HS-27A (cell line): ENCODE measurements at places on chromosomes 3 and 15.

DNA sequence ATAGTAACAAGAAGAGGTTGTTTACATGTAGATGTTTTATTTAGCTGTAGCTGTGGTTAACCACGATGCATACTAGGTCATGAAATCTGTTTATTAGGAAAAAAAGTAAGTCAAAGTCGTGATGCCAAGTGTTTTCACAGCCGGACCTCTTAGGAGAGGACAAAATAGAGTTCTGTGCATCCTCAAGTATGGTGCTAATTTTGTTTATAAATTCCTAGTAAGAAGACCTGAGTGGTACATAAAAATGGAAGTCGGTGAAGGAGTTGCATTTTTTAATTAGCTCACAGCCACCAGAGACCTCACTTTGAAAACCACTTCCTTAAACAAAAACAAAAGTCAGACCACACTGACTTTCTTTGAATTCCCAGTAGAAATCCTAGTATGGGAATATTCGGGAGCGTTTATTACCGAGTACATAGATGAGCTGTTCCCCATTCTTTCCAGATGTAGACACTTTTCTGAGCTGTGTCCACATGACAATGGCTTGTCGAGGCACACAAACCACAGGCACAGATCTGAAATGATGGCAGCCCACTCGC lies 143.6 kb upstream of the UBE2E1 start:
- DNase-seq, result no peak

GRCh38 chr15:69852482-69852881 lies 245.2 kb downstream of the TLE3 start:
- peak; percentile 70 for DNase-seq

DNA sequence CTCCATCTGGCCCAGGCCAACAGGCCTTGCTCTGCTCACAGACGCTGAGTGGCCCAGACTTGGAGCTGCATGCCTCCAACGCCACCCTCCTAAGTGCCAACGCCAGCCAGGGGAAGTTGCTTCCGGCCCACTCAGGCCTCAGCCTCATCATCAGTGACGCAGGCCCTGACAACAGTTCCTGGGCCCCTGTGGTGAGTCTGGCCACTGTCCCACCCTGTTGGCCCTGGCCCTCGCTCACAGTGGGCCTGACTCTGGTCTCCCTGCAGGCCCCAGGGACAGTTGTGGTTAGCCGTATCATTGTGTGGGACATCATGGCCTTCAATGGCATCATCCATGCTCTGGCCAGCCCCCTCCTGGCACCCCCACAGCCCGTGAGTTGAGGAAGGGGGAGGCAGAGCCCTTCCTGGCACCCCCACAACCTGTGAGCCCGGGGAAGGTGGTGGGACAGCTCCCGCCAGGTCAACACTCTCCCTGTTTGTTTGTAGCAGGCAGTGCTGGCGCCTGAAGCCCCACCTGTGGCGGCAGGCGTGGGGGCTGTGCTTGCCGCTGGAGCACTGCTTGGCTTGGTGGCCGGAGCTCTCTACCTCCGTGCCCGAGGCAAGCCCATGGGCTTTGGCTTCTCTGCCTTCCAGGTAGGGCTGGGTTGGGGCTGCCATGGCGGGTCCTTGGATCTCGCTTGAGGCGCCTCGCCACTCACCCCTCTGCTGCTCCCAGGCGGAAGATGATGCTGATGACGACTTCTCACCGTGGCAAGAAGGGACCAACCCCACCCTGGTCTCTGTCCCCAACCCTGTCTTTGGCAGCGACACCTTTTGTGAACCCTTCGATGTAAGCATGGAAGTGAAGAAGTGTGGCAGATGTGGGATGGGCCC lies 10.0 kb downstream of the NT5DC2 start:
- no peak for DNase-seq

DNA sequence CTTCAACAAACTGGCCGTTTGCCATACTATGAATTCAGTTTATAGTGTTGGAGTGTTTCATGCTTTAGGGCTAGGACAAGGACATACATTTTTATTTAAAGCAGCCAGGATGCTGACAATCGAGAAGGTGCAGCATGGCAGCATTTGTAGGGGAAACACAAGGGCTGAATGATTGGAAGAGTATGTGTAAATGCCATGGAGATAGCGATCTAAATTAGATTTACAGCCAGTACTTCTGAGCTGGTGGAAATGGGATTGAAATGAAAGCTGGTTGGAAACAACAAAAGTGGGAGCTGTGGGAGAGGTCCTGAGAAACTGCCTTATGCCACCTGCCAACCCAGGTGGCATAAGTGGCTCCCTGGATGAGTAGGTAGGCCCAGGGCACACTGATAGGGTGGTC lies 209.9 kb upstream of the MRPL3 start:
- DNase-seq, result no peak

- DNase-seq, result no peak
Measured at GRCh38 chr3:58973796-58974195, 76.0 kb downstream of the CFAP20DC start.

GRCh38 chr15:83816124-83816883 lies 162.4 kb downstream of the ADAMTSL3 start:
- DNase-seq, result no peak

DNA sequence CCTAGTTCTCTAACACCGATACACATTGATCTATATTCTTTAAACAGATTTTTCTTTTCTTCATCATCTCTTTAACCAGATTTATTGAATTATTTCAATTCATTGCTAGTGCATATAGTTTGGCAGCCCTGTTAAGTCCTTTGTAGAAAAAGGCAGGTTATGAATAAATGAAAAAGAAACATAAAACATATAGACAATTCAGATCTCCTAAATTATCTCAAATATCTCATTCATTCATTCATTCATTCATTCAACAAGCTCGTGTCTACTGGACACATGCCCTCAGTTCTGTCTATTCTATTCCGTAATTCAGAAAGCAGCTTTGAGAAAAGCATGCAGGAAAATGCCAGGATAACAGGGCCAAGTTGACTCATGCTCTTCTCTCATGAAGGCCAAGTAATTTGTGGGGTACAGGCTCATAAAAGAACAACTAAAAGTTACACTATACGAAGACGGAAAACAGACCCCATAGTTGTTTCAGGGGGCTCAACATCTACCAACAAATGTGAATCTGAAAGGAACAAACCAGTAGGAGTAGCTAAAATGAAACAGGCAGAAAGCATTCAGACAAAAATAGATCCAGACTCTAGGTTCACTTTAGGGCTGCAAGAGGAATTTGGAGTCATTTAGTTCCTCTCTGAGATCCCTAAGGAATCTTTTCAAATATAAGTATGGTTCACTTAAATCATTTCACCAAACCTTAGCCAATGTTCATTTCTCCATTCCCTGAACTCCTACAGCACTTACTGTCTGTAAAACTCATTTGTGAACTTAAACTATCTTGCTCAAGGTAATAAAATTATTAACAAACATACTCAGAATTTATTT lies 7.5 kb downstream of the ZNF148 start:
- DNase-seq, result no peak

DNA sequence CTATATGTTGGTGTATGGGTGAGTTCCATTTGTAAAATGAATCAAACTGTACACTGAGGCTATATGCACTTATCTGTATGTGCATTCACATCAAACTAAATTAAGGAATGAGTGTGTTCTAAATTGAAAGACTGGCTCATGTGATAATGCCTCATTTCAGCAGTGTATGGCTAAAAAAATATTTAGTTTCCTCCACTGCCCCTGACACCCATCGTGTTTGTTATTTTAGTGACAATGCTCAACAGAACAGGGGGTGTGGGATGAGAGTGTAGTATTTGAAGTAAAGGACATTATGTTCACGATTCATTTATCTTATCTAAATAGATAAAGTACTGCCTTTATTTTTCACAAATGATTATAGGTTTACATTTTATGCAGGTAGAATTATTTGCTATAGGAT lies 301.1 kb upstream of the ARPP21 start:
- no peak for DNase-seq

DNA sequence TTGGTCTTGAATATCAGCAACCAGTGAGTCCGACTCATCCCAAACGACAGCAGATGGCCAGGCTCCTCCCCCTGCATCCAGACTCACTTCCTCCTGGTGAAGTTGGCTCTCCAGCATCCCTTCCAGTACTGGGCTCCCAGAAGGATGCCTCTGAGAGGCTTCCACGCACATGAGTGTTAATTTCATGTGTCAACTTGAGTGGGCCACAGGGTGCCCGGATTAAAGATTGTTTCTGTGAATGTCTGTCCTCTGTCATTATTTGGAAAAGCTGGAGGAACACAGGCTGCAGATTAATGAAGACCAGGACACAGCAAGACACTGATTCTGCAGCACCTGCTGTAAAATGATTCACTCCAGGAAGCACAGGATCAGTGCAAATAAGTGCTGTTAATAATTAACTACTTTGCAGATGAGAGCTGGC lies 99.8 kb downstream of the ATP10A start:
- no peak for DNase-seq

DNA sequence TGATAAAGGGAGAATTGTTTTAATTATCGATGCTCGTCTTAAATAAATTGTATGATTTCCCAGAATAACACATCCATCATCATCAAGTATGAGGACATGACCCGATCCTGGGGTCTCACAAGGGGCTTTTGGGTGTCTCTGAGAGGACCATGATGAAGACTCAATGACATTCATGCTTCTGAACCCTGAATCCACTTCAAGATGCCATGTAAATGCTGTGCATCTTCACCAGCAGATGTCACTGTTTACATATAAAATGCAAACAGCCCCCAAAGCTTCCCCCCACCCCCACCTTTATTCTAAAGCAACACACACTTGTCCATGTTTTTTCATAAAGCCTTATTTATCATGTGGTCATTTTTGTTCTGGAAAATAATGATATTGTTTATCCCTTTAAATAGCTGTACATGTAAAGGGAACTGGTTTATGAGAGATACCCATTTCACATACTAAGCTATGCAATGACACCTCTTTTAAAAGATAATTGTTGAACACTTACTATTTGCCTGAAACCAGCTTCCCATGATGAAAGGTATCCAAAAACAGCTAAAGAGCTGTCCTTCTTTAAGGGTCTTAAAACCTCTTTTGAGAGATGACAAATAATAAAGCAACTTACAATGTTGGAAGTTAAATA lies 69.7 kb upstream of the UBE3A start:
- DNase-seq, result no peak

GRCh38 chr15:39672666-39673065 lies 91.8 kb downstream of the THBS1 start:
- no peak for DNase-seq

GRCh38 chr3:186090901-186091300 lies 18.0 kb downstream of the ETV5 start:
- DNase-seq, result no peak

- DNase-seq, result no peak
Measured at GRCh38 chr3:195524171-195524896, 18.8 kb downstream of the PPP1R2 start.

DNA sequence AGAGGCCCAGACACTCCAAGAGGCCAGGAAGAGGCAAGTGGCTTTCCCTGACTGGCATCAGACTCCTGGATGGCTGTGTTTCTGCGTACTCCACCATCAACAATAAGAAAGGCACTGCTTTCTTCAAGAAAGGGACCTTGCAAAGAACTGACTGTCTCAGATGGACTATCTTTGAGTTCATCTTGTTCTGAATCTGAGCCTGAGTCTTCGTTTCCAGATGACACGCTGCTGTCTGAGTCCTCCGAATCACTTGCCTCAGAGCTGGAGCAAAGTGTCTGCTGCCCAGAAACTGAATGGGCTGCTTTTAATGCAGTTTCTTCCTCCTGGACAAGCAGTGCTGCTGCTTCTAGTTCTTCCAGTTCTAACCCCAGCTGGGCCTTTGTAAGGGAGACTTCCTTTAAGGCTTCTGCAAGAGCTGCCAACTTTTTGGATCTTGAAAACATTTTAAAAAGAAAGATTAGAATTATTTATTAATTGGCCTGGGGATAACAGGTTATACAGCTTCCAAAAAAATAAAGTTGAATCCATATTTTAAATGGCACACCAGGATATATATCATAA lies 97.8 kb downstream of the SHQ1 start:
- DNase-seq, result no peak

DNA sequence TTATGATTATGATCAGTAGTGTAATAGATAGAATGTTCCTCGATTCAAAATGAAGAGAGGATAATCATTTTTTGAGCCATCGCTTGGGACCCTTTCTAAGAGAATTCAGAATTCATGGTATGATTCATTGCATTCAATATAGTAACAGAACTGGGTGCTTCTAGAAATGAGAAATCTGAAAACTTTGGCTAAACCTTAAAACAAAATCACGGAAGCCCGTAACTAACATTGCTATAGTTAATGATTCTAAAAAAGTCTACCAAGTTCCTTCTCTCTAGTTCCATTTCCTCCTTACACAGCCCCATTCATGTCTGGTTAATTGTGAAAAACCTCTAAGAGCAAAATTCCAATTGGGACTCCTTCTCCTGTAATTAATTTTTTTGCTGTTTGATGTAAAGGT lies 217.1 kb downstream of the GBE1 start:
- DNase-seq, result no peak

- DNase-seq, result no peak
Measured at GRCh38 chr3:12014613-12015012, 10.4 kb downstream of the SYN2 start.

DNA sequence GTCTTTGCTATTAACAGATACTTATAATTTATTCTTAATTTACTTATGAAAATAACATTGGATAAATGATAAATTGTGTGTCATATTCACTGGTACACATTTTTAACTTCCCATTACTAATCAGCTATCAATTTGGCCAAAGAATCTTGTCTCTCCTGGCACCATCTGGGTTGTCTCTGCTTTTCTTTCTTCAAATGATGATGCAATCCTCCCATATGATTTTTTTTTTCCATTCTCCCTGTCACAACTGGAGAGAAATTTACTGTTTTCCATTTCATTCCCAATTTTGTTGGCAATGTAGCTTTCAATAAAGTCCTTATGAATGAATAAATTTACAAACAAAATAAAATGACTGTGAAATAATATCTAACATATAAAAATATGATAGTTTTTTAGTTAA lies 743.7 kb upstream of the EPHA6 start:
- DNase-seq, result no peak

- DNase-seq, result no peak
Measured at GRCh38 chr15:98658831-98659699, 10.7 kb downstream of the IGF1R start.

- DNase-seq, result no peak
Measured at GRCh38 chr3:183013074-183013473, 32.7 kb upstream of the DCUN1D1 start.

DNA sequence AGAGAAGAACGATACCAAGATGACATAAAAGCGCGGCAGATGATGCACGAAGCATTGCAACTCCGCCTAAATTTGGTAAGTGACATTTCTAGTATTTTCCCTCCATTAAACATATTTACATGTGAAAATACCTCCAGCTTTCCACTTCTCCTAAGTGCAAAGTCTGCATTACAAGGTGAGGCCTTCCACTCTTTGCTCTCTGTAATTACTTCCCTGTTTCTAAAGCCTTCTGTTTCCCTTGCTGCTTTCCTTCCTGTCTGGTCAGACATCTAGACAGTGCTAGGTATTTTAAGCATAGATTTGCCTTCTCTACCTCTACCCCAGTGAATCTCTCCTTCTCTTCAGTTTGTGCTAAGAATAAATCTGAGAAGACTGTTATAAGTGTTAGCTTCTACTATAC lies 1.9 kb downstream of the P2RY12 start:
- no peak for DNase-seq

DNA sequence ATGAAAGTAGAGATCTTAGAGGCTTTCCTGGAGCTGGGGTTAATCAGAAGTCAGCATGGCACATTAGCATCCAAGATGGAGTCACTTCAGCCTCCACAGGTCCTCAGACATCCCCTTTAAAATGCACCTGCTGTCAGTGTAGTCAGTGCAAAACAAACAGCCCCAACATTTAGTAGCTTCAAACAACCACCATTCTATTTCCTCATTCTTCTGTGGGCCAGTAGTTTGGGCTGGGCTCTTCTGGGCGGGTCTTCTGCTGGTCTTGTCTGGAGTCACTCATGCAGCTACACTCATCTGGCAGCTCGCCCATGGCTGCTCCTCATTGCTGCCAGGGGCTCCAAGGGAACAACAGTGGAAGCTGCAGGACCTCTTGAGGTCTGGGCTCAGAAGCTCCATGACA lies 99.9 kb downstream of the TLE3 start:
- DNase-seq, result peak; percentile 9
